RPMI8226 (cell line): ENCODE measurements at places on chromosomes 6 and 20.

GRCh38 chr20:17430125-17430950 is 100.8 kb downstream of the BFSP1 start:
- DNase-seq = no peak

DNA sequence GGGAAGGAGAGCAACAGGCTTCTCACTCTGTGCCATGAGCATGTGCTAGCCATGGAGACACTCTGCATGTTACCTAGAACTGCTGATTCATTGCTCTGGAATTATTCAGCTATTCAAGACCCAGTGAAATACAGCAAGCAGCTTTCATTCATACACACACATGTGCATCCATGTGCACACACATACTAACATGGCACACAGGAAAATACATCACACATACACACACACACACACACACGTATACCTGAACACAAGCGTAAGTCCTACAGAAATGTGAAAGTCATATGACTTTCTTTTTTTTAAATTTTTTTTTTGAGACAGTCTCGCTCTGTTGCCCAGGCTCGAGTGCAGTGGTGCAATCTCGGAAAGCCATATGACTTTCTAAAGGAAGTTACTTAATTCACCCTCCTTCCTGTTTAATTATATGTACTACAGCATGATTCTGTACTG is 108.2 kb upstream of the NFATC2 start:
- DNase-seq = no peak

- DNase-seq = no peak
Observed at GRCh38 chr6:165794179-165794601, 131.1 kb upstream of the PDE10A start.

DNA sequence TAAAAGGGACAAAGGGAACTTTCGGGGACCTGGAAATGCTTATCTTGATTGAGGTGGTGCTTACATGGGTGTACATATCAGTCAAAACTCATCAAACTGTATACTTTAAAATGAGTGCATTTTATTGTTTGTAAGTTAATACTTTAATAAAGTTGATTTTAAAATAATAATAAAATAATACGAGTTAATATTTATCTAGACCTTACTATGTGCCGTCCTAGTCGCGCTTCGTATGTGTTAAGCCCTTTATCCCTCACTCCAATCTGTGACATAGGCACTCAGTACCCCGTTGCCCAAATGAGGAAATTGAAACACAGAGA is 47.5 kb downstream of the PDYN start:
- DNase-seq = no peak

DNA sequence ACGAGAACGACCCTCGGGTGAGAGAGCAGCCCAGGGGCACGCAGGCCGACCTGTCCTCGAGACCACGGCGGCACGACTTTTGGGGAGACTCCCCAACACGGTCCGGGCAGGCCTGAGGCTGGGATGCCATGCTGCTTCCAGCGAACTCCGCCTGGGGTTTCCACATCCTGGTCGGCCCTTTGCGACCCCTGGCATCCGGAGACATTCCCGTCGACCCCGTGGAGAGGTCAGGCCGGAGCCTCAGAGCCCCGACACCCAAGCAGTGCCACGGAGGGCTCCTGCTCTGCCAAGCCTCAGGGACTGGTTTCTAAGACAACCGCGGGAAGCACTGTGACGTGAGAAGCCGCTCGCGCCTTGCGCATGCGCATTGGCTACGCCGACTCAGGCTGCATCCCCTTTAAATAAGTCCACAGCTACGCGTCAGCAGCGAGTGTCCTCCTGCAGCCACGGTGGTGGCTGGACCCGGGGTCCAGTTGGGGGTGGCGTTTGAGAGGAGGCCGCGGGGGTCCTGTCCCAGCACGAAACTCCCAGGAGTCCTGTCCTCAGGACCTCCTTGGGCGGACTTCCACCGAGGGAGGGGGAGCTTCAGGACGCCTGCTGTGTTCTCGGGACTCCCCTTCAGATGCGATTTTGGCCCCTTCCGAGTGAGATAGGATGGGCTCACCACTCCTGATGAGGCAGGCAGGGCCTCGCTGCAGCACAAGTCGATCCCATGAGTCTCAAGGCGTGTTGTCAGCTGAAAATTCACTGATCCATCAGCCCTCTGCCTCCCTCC is 1089.3 kb upstream of the DEFB115 start:
- no peak for DNase-seq

GRCh38 chr6:23277521-23278179 is 708.3 kb downstream of the HDGFL1 start:
- no peak for DNase-seq

DNA sequence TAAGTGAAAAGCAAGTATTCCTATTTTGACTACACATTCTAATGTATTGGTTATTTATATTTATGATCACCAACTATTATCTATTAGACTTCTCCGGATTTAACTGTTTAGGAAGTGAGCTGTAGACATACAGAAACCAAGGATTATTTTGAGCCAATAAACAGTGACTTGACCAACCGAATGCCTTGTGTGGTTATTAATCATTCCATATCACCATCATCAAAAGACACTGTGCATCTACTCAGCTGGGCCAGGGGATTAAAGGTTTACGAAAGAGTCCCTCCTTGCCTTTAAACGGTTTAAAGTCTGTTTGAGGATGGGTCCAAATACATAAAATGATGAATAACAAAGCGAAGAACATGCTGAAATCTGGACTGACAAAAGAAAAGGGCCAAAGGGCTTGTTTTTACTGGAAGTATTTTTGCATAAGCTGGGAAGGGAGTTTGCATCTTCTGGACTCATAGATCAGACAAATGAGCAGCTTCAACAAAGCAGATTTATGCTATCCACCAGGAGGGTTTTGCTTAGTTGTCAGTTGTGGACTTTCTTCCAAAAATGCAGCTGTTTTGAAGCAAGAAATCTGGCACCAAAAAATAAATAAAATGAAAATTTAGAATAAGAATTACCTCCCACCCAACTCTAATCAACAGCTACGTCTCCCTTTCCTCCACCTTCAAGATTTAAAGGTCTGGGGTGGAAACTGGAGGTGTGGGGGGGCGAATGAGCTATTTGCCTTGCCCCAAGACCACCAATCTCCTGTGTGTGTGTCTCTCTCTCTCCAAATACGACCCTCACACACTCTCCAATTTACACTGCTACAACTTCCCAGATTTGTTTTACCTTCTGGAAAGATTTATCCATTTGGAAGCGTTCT is 33.6 kb upstream of the ID4 start:
- DNase-seq = no peak

GRCh38 chr6:3402310-3403237 is 54.3 kb downstream of the SLC22A23 start:
- DNase-seq = no peak

GRCh38 chr6:141464490-141464889 is 668.2 kb upstream of the GJE1 start:
- no peak for DNase-seq

- no peak for DNase-seq
Observed at GRCh38 chr20:3283222-3283820, 44.3 kb upstream of the SLC4A11 start.

DNA sequence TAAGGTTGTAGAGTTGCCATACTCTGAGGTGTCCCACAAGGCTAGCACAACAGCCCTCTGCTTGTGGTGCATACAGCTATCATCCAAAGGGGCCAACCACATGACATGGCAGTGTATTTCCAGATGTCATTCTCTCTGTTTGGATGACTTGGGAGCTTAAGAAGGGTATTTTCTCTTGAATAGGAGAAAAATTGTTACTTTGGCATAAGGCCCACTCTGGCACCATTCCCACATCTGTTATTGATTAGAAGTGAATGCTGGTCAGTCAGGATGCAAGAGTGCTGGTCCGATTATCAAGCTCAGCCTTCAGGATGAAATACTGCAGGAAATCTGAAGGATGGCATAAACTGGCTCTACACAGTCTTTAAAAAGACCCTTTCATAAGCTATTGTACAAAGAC is 83.6 kb upstream of the C20orf144 start:
- DNase-seq = no peak

DNA sequence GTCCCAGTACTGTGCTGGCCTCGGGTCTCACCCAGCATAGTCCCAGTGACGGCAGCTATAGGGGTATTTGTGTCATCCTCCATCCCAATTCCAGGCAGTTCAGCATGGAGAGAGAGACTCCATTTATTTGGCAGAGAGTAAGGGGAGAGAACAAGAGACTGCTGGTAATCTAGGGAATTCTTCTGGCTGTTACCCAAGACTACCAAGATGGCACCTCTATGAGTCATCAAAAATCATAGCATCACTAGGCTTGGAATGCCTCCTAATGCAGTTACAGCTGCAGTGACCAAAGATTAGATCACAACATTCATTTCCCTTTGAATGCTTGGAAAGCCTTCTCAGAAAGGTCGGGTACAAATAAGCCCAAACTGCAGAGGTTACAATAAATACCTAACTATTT is 660.4 kb upstream of the FLRT3 start:
- DNase-seq = no peak

DNA sequence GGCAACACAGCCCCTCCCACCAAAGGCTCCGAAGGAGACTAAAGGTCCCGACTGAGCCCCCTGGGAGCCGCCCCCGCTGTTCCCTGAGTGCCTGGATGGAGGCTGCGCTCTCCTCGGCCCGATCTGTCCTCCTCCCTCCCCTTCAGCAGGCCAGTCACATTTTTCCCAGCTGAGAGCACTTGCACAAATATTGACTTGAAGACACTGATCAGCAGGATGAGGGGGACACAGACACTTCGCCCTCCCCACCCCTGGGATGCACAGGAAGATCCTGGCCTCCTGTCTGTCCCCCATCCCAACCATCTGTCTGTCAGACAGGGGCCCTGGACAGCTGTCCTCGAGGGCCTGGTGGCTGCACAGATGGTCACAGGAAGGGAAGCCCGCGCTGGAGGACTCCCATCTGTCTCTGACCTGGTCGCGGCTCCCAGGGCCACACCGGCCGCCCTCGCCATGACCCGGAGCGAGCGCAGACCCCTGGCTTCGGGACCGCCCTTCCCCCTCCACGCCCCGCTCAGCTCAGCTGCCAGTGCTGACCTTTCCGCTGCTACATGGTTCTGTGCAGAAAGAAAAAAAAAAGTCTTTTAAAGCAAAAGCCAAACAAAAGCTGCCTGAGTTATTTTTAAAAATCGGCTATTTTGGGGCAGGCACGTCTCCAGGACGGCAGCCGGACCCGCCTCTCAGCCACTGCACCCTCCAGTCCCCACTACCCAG is 11.1 kb downstream of the LAMA5 start:
- no peak for DNase-seq

DNA sequence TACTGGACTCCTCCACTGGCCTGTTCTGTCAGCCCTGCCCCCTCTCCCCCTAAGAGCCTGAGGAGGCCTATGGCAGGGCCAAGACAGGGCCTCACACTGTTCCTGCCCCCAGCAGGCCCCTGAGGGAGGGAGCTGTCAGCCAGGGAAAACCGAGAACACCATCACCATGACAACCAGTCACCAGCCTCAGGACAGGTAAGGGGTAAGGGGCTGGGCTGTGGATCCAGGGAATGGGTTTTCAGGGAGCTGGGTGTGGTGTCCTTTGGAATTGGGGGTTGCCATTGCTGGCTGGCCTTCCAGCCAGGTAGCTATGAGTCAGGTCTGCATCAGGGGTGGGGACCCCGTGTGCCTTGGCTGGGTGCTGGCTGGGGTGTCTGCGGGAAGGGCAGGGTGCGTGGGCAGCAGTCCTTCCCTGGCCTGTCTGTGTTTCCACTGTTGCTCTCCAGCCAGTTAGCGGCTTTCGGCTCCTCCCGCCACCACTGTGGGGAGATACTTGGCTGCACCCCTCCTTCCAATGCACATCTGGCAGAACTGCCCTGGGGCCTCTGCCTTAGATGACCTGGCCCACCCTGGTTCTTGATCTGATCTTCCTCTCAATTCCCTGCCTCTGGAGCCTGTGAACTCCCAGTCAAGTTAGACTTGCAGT is 3.9 kb downstream of the SLC29A1 start:
- no peak for DNase-seq

DNA sequence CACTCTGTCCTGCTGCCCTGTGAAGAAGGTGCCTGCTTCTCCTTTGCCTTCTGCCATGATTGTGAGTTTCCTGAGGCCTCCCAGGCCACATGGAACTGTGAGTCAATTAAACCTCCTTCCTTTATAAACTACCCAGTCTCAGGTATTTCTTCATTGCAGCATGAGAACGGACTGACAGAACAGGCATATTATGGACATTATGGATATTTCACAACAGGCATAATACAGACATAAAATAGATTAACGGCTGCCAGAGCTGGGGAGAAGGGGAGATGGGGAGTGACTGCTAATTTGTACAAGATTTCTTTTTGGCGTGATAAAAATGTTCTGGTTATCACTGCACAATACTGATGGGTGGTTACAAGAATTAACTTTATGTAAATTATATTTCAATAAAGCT is 29.4 kb downstream of the TRPC4AP start:
- no peak for DNase-seq

GRCh38 chr6:145241039-145241438 is 494.3 kb downstream of the EPM2A start:
- DNase-seq = no peak

- DNase-seq = no peak
Observed at GRCh38 chr20:46967646-46968045, 73.0 kb downstream of the EYA2 start.

DNA sequence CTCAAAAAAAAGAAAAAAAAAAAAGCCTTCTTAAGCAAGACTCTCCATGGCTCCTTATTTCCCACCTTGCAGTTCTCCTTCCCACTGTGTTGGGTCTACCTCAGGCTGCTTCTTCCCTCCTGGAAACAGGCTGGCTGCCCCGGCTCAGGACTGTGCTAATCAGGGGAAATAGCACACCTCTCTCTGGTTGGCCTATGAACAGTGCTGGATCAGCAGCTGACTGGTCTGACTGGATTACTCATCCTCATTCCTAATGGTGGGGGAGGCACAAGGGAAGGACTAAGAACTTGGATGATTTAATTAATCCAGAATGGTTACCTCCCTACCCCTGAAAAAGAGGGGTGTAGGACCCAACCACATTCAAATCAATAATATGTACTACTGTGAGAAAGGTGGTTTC is 3.9 kb upstream of the SRSF3 start:
- DNase-seq = no peak

- DNase-seq = no peak
Observed at GRCh38 chr20:47315339-47316056, 41.0 kb downstream of the ZMYND8 start.

DNA sequence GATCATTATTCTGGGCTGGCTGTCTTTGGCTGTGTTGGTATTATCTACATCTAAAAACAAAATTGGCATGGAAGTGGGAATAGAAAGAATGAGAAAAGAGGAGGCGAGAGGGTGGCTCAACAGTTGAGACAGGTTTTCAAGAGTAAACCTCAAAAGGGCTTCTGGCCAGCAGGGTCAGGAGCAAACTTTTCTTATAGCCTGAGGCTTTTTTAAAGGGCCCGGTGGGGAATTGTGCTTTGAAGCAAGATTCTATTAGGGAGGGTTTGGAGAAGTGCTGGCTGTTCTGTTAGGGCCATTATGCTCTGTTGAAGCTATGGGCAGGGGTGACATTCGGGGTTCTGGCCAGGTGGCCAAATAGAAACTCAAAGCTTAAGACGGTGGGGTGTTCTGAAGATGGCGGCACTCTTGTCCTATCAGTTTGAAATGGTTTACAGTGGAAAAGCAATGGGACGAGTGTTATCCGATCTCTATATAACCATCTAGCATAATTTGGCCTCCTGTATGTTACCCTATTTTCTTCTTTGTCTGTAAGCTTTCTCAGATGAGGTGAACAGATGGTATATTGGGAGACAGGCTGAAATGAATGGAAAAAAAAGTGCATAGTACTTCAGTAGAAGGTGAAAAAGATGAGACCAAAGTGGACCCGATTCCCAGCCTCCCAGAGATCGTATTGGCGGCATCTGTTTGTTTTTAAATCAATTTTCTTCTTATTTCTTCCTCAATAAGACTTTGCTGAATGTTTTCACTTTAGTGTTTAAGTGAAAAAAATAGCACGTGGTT is 132.1 kb upstream of the CNR1 start:
- no peak for DNase-seq

GRCh38 chr6:113654396-113654795 is 202.7 kb upstream of the MARCKS start:
- no peak for DNase-seq
